ENCODE measurements at places on chromosomes 5 and 9. TPM values are rescaled to one million over a fixed set of nuclear protein-coding genes. Genes with fewer than 3 reads are reported as not detected.

DNA sequence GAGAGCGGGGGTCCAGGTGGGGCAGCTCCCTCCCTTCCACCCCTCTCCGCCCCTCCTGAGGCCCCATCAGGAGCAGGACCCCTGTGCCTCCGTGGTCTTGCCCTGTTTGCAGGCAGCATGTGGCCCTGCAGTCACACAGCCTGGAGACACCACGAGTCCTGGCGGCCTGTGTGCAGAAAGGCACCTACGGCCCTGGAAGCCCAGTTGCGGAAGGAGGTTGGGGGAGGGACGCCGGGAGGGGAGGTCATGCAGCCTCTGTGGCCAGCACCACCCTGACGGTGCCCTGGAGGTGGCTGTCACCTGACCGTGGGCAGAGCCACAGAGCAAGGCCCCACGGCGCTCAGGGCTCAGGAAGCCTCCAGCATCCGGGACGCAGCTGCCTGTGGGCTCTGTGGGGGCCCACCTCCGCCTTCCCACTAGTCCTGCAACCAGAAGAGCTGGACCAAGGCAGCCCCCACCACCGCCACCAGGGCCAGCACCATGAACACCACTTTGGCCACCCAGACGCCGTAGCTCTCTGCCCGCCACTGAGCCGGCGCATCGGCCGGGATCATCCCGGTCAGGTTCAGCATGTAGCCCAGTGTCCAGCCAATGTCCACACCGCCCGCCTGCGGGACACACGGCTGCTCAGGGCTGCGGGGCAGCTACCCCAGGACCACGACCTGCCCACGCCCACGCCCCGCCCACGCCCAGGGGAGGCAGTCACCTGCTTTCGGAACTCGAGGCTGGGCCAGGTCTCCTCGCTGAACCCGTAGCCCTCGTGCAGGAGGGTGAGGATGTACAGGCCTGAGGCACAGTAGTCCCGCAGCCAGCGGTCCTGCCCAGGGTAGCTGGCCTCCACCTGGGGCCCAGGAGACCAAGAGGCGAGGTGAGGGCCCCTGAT lies 6.4 kb downstream of the ENTPD8 start:
- DNase-seq: no peak
- H3K36me3 ChIP-seq: no peaks in the 10 kb centered on the region
- H3K4me1 ChIP-seq: peaks cover 7% of the 10 kb centered on the region

The OLFM1 gene
- total RNA-seq: 24.4 TPM

The FCHO2 gene
- 20.6 TPM for total RNA-seq

The UBAP2 gene
- 78.5 TPM for total RNA-seq

The IL9 gene
- not detected for total RNA-seq

GRCh38 chr5:135246923-135247795 lies 151.9 kb downstream of the MACROH2A1 start:
- no peaks in the 10 kb centered on the region for H3K4me1 ChIP-seq
- H3K27ac ChIP-seq: no peak overlapping the region
- DNase-seq: no peak
- no peak overlapping the region for H3K4me3 ChIP-seq

GRCh38 chr5:159017786-159018185 lies 81.9 kb downstream of the EBF1 start:
- H3K4me3 ChIP-seq: no peak overlapping the region
- no peaks in the 10 kb centered on the region for H3K36me3 ChIP-seq
- no peak overlapping the region for H3K27ac ChIP-seq
- no peaks in the 10 kb centered on the region for H3K27me3 ChIP-seq
- peaks cover 19% of the 10 kb centered on the region for H3K4me1 ChIP-seq
- peak; percentile 39 for DNase-seq

DNA sequence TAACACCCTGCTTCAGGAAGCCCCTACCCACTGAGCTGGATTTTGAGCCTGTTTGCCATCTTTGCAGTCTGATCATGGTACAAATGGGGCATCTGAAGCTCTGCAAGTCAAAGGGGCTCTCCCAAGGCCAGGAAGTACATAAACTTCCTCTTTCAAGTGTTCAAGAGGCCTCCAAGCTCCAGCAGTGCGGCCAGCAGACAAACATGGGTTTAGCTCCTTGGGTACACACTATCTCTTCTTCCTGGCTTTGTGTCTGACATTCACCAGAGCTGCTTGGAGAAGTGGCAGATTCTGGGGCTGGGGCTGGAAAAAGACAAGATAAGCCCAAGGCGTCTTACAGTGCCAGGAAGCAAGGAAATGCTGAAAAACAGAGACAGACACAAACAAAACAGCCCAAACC lies 34.1 kb downstream of the LAMC3 start:
- no peaks in the 10 kb centered on the region for H3K27me3 ChIP-seq
- no peak for DNase-seq
- H3K27ac ChIP-seq: no peak overlapping the region
- H3K4me3 ChIP-seq: no peak overlapping the region

DNA sequence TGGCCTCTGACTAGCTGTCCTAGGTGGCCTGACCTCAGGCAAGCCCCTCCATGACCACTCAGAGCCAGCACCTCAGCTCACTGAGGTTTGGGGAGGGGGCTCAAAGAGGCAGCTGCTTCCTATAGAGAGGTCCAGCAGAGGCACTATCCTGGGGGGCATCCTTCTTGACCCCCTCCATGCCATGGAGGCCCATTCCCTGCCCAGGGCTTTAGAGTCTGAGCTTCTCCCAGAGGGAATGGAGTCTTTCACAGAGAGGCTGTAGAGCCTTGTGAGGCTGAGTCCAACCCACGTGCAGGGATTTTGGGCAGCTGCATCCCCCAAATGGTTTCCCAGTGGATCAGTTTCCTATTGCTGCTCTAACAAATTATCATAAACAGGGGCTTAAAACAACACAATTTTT lies 16.9 kb downstream of the IRF1 start:
- H3K27ac ChIP-seq: no peak overlapping the region
- peaks cover 7% of the 10 kb centered on the region for H3K4me1 ChIP-seq

The FOXD4L3 gene
- total RNA-seq: not detected

GRCh38 chr5:36694351-36694750 lies 87.9 kb downstream of the SLC1A3 start:
- H3K36me3 ChIP-seq: no peaks in the 10 kb centered on the region
- H3K27ac ChIP-seq: no peak overlapping the region
- H3K4me3 ChIP-seq: no peak overlapping the region
- H3K4me1 ChIP-seq: no peaks in the 10 kb centered on the region
- no peak for DNase-seq

DNA sequence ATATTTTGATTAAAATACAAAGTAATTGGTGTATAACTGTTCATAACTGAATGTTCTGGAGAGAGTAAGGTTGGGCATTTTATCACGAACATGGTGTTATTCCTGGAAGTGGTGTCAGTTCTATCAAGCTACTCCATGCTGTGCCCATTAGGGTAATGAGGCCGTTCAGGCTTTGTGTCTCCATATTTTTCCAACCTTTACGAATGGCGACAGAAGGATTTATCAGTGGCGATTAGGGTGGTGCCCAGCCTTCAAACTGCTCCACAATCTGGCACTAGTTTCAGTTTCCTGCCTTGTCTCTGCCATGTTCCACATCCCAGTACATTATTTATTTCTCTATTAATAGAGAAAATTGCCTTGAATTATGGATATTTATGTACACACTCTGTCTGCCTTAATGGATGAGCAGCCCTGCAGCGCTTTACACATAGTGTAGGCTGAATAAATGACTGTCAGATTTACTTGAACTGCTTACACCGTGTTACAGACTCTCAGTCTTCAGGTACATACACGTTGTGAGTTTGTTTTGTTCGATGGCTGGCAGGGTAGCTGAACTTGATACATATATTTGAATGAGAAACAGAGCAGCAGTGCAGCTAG lies 23.9 kb upstream of the TMC1 start:
- no peaks in the 10 kb centered on the region for H3K36me3 ChIP-seq
- no peaks in the 10 kb centered on the region for H3K4me1 ChIP-seq
- no peak for DNase-seq
- no peaks in the 10 kb centered on the region for H3K27me3 ChIP-seq
- peak overlapping the region; percentile 18 for H3K27ac ChIP-seq
- H3K4me3 ChIP-seq: no peak overlapping the region

DNA sequence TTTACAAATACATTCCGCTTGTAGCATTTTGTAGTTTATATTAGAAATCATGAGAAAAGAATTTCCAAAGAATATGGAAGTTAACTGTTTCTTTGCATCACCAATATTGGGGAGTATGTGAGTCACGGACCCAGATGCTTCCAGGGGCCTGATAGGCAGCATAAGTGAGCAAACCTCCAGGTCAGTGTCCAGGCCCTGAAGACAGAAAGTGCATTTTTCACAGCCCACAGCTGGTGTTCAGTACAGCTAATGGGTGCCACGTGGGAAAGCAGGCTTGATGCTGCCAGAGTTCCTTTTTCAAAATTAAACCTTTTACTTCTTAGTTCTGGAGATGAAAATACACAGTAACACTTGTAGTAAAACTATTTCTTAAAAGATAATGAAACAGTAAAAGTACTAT lies 454.4 kb upstream of the ACTBL2 start:
- peak; percentile 46 for DNase-seq
- no peaks in the 10 kb centered on the region for H3K4me1 ChIP-seq
- H3K27ac ChIP-seq: no peak overlapping the region

DNA sequence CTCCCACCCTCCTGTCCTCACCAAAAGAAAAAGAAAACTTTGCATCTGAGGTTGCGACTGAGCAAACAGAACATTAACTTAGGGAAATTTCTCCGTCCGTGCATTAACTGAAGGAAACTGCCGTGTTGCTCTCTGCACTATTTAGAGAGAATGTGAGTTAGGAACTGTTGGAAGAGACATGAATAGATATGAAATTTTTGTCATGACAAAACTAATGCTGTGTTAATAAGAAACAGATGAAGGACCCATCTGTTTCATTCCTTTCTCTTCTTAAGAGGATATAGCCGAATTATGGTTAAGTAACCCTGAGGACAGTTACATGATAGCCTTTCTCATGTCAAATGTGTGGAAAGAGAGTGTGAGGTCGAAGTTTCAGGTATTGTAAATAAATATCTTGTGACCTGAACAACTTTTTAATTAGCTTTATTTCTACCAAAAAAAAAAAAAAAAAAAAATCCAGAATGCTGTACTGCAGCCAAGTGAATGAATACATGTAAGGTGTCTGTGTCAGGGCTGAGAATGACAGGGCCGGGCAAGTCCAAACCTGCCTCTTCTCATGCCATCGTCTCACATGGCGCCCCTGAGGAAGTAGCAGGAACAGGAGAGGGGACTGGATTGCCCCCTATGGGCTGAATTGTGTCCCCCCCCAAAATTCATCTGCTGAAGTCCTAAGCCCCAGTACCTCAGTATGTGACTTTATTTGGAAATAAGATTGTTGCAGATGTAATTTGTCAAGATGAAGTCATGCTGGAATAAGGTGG lies 35.6 kb upstream of the ANKRD33B start:
- H3K27me3 ChIP-seq: no peaks in the 10 kb centered on the region
- DNase-seq: no peak
- no peaks in the 10 kb centered on the region for H3K4me1 ChIP-seq
- no peaks in the 10 kb centered on the region for H3K36me3 ChIP-seq
- no peak overlapping the region for H3K4me3 ChIP-seq
- no peak overlapping the region for H3K27ac ChIP-seq

The BARHL1 gene
- total RNA-seq: 0.31 TPM

DNA sequence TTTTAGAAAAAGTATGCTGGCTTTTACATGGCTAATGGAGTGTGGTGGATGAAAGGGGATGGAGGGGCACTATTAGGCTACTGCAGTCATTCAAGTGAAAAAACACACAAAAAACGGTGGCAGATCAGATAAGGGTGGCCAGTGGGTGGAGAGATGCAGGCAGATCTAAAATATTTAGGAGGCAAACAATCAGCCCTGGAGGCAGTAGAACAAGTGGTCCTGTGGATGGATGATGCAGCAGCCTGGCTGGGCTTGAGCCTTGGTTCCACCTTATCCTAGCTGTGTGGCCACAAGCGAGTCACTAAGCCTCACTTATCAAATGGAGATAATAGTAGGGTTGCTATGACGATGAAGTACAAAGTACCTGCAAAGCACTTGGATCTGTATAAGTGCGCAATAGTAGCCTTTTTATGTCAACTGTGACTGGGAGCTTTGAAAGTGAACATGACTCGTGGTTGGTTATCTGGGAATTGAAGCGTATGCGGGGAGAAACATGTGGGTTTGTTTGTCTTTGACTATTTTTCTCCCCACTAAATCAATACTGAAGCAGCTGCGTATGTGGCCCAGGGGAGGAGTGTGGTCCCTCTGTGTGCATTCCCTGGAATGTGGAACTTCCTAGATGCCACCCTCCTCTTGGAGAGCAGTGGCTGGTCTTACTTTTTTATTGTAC lies 20.2 kb downstream of the NSG2 start:
- no peaks in the 10 kb centered on the region for H3K4me1 ChIP-seq
- H3K4me3 ChIP-seq: no peak overlapping the region
- no peak overlapping the region for H3K27ac ChIP-seq
- no peak for DNase-seq
- no peaks in the 10 kb centered on the region for H3K36me3 ChIP-seq
- no peaks in the 10 kb centered on the region for H3K27me3 ChIP-seq

GRCh38 chr9:5352637-5353248 lies 13.1 kb upstream of the RLN1 start:
- no peaks in the 10 kb centered on the region for H3K36me3 ChIP-seq
- no peak for DNase-seq
- H3K27ac ChIP-seq: no peak overlapping the region
- H3K4me3 ChIP-seq: no peak overlapping the region
- H3K27me3 ChIP-seq: no peaks in the 10 kb centered on the region

GRCh38 chr5:14876095-14876494 lies 4.5 kb upstream of the ANKH start:
- no peak for DNase-seq
- H3K36me3 ChIP-seq: no peaks in the 10 kb centered on the region
- no peaks in the 10 kb centered on the region for H3K27me3 ChIP-seq
- H3K4me1 ChIP-seq: peaks cover 7% of the 10 kb centered on the region
- no peak overlapping the region for H3K27ac ChIP-seq
- H3K4me3 ChIP-seq: no peak overlapping the region

The IL13 gene
- total RNA-seq: 17.3 TPM

The PCDHB12 gene
- total RNA-seq: 6.1 TPM

DNA sequence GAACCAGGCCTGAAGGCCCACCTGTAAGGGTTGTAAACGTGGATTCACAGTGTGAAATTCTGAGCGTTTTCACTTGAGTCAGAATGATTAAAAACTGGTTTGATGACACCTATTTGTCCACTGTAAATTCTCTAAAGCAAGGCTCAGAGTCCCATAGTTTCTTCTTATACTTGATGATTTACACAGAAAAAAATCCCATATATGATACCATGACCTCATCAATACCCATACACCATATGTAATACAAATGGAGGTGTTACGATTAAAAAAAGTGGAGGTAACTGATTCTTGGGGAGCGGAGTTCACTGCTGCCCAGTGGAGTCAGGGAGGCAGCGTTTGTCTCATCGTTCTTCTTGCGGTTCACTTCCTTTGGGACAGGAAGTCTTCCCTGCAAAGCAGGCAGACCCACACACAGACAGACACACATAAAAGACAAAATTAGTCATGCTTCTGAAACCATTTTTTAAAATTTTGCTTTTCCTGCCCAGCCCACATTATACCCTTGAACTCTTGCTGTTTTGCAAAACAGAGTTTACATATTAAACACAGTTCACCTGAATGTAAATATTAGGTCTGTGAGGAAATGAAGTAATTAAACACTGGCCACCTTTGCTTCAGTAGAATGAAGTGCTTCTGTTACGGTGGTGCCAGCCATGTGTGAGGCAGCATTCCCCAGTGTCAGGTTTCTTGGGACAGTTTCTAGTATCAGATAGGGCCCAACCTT lies 26.2 kb downstream of the NREP start:
- no peaks in the 10 kb centered on the region for H3K27me3 ChIP-seq
- peaks cover 6% of the 10 kb centered on the region for H3K4me1 ChIP-seq
- no peak overlapping the region for H3K4me3 ChIP-seq
- DNase-seq: no peak

- H3K4me3 ChIP-seq: no peak overlapping the region
- DNase-seq: no peak
- H3K36me3 ChIP-seq: no peaks in the 10 kb centered on the region
- H3K27me3 ChIP-seq: no peaks in the 10 kb centered on the region
- H3K27ac ChIP-seq: no peak overlapping the region
These were observed 37.7 kb upstream of the LPCAT1 start for GRCh38 chr5:1561402-1561929.

Measured in testis (tissue), 5 donors.